ENCODE measurements at places on chromosomes 7 and 10.

GRCh38 chr7:159143780-159144757 is 598 bp downstream of the VIPR2 start:
- no peak for DNase-seq

DNA sequence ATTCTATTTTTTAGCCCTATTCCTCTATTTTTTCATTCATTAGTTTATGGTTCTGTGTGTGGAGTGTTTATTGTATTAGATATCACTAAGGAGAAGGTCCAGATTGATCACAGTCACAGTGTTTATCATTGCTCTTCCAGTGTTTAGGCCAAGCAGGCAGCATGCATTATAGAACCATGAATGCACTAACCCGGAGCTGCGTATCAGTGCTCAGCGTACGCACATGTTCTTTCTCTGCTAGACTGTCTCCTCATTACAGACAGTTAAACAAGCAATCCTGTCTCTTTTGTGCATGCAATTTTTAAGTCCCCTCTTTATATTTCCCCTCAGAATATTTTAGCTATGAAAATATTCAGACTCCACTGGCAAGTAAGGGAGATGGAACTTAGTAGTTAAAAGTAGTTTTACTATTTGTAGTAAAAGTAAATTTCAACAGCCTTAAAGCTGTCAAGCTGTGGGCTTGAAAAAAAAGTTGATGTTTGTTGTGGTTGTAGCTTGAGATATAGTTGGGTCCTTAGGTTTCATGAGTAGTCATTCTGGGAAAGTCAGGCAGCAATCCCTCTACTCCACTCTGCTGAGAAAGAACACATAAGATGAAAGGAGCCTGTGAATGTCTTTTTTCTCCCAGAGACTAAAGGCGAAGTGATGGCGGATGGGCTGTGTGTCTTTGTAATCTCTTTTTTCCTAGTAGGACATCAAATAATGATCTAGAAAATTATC is 260.4 kb downstream of the CDK14 start:
- DNase-seq, result no peak

DNA sequence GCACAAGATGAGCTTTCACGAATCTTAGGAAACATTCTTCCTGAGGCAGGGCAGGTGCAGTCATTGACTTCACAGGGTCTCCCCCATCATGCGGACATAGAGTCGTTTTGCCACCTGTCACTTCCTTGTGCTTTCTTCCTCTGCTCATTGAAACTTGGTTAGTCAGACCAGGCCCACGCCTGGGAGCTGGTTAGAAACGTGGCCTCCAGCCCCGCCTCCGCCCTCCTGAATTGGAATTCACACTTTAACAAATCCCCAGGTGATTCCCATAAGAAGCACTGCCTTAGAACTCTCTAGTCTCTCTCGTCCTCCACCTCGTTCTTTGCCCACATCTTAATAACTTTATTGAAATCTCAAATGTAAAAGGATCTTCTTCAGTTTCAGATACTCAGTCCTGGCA is 265.5 kb upstream of the FZD8 start:
- DNase-seq, result no peak

- no peak for DNase-seq
Observed at GRCh38 chr7:135974667-135975066, 2.5 kb downstream of the MTPN start.

Measured in fibroblast of skin of left biceps (primary cell).